ENCODE measurements at places on chromosomes 5 and 9.

- peak; percentile 51 for DNase-seq
These were observed 33.7 kb downstream of the ZNF462 start for GRCh38 chr9:106896695-106897094.

GRCh38 chr5:65262096-65262495 lies 219.6 kb downstream of the ADAMTS6 start:
- peak; percentile 9 for DNase-seq

- DNase-seq: no peak
These were observed 1.6 kb upstream of the INPP5E start for GRCh38 chr9:136441191-136441680.

DNA sequence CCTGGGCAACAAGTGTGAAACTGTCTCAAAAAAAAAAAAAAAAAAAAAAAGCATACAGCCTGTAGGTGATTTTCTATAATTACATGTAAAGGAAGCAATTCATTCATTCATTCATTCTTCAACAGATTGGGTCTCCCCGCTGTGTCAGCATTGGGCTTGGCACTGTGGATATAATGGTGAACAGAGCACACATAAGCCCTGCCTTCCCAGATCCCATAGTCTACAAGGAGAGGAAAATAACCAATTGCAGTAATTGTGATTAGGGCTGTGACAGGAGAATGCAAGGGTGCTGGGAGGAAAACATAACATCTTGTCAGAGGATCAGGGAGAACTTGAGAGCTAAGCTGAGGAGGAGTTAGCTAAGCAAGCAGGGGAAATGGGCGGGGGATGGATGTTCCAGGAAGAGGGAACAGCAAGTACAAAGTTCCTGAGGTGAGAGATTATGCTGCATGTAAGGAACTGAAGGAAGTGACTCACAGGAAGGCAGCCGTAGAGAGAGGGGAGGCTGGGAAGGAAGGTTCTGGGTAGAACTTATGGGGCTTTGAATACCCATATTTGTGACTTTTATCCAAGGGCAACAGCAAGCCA lies 24.0 kb upstream of the KLF9 start:
- DNase-seq: peak; percentile 92

DNA sequence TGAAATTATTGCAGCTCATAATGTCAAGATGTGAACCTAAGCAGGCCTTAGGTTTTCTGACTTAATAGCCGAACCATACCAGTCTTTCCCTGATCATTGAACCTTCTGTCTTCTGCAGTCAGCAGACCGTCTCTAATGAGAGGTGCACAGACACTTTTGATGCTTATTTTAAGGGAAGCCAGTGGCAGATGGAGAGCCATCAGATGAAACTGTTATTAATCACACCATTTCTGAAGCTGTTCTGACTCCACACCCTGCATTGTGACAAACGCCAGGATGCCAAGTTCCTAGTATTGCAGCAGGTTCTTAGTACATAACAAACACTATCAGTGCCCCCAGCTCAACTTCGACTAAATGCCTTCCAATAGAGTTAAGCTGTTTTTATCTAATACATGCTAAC lies 43.0 kb downstream of the PIK3R1 start:
- DNase-seq: no peak

GRCh38 chr5:165138236-165138635 lies 1632.8 kb downstream of the MAT2B start:
- DNase-seq: no peak

GRCh38 chr5:142955628-142956027 lies 185.5 kb downstream of the ARHGAP26 start:
- DNase-seq: no peak

DNA sequence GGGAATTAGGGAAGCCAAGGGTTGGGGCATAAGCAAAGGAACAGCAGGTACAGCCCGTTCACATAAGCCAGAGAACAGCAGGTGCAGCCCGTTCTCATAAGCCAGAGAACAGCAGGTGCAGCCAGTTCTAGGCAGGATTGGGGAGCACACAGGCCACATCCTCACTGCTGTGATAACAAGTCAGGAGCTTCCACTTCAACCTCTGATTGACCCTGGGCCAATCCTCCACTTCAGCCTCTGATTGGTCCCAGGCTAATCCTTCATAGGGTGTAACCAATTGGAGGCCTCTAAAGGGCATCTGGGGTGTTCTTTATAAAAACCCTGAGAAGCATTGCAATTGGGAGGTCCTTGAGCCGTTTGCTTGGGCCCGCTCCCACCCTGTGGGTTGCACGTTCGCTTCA lies 27.5 kb downstream of the CEL start:
- DNase-seq: no peak

GRCh38 chr5:112869948-112870347 lies 8.9 kb downstream of the SRP19 start:
- DNase-seq: no peak

DNA sequence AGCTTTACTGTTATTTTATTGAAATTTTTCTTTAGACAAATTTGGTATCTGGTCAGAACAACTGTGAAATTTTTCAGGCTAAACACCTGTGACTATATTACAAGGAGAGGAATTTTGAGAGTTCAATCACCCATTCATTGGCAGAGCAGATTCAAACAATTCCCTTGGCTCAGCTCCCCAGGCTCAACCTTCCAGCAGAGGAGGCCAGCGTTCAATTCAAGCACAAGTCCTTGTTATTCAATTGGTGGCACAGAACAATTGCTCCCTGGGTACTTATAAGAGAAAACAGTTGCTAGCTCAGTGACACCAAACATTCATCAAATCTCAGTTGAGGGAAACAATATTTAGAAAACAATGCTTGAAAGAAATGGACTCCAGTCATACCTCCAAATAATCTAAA lies 83.3 kb downstream of the SUSD1 start:
- DNase-seq: peak; percentile 36

DNA sequence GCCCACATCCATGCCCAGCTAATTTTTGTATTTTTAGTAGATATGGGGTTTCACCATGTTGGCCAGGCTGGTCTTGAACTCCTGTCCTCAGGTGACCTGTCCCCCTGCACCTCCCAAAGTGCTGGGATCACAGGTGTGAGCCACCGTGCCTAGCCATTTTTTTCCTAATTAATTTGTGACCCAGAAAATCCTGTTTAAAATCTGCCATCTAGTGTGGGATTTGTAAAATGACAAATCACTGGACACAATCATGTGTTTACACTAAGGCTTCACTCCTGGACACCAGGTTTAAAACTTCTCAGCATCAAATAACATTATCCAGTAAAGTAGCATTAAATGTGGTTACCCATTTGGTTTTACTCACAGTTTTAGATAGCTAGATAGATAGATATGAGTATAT lies 18.6 kb upstream of the KDM4C start:
- DNase-seq: peak; percentile 48

DNA sequence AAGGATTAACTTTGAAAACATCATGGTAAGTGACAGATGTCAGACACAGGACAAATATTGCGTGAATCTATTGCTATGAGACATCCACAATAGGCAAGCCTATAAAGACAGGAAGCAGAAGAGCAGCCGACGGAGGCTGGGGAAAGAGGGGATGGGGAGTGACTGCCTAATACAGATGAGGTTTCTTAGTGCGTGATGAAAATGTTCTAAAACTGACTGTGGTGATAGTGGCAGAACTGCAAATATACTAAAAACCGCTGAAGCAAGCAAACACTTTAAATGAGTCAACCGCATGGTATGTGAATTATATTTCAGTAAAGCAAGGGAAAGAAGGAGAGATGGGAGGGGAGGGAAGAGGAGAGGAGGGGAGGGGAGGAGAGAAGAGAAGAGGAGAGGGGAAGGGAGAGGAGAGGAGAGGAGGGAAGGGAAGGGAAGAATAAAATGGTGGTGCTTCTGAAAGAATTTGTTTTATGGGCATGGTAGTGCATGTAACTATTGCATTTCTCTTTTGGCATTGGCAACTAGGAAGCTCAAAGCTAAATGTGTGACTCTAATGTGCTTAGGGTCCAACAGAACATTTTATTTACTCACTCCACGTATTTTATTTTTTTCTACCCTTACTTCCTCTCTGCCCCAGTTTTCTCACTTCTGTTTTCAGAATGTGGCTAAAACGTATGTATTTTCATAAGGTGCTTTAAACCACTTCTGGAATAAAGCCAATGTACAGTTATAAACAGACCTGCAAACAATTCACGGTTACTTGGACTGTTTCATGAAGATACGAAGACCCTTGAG lies 21.3 kb downstream of the AKNA start:
- peak; percentile 99 for DNase-seq

Data from renal cortical epithelial cell (primary cell).